Natural killer cell treated with Interleukin-12 subunit alpha and Interleukin-12 subunit beta and Interleukin-15 and Interleukin-18, amount 100 ng/mL, for 72 hours (primary cell): ENCODE measurements at places on chromosomes 11 and 22. TPM values are rescaled to one million over a fixed set of nuclear protein-coding genes. Genes with fewer than 3 reads are reported as not detected.

GRCh38 chr11:120564573-120565311, 53.2 kb downstream of the GRIK4 start:
- DNase-seq: peak; percentile 69
- H3K27me3 ChIP-seq: peaks cover 26% of the 10 kb centered on the region
- no peaks in the 10 kb centered on the region for H3K36me3 ChIP-seq
- no peak overlapping the region for H3K27ac ChIP-seq

- H3K27me3 ChIP-seq: peaks cover 37% of the 10 kb centered on the region
- no peak overlapping the region for H3K27ac ChIP-seq
- no peaks in the 10 kb centered on the region for H3K4me1 ChIP-seq
- DNase-seq: no peak
Observed at GRCh38 chr11:18849406-18849805, 57.8 kb upstream of the PTPN5 start.

DNA sequence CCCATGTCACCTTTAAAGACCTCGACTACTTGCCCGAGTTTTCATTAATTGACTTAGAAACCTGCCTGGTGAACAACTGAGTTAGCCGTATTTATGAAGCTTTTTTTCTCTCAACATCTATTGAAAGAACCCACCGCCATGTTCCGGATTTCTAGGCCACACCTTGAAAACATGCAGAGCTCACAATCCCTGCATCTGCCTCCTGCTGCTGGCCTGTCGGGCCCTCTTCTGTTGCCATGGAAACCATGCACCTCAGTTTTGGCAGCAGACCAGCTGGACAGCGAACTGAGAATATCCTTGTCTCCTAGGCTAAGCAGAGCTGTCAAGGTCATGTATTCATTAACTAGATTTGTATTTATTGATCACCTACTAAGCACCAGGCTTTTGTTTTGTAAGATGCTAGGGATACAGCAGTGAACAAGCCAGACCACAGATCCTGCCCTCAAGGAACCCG, 4.3 kb upstream of the PATZ1 start:
- DNase-seq: no peak
- H3K27me3 ChIP-seq: no peaks in the 10 kb centered on the region
- no peak overlapping the region for H3K4me3 ChIP-seq
- H3K36me3 ChIP-seq: no peaks in the 10 kb centered on the region
- no peak overlapping the region for H3K27ac ChIP-seq
- peaks cover 3% of the 10 kb centered on the region for H3K4me1 ChIP-seq

DNA sequence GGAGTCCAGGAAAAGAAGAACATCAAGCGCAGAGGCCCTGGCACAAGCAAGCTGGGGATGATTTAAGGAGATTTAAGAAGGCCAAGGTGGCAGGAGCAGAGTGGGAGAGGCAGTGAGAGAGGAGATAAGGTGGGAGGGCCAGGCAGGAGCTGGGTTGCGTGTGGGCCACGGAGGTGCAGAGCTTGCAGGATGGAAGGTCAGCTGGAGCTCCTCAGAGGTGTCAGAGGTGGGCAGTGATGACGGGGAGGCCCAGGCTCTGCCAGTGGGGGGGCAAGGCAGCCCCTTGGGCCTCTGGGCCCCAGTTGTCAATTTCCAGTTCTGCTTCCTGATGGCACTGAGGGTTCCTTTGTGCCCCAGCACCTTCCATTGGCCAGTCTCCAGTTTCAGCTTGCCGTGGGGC, 6.5 kb downstream of the FRMD8 start:
- no peak overlapping the region for H3K4me3 ChIP-seq
- no peaks in the 10 kb centered on the region for H3K36me3 ChIP-seq
- H3K27ac ChIP-seq: no peak overlapping the region

DNA sequence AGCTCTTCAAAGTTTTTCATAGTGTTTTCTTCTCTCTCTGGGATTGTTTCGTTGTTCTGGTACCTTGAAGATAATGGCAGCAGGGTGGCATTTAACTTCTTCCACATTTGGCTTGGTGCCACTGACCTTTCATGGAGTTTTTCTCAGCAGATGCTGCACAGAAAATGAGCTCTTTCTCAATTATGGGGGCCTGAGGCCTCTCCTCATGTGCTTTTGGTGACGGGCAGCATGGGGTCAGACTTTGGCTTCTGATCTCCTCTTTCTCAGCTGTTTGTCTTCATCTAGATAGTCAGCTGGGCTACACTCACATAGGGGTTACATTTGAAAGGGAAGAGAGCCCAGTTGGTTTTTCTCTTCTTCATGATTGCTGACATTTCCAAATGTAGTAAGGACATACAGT, 76.3 kb downstream of the FAT3 start:
- no peak overlapping the region for H3K4me3 ChIP-seq
- H3K27ac ChIP-seq: no peak overlapping the region
- no peaks in the 10 kb centered on the region for H3K27me3 ChIP-seq
- H3K36me3 ChIP-seq: no peaks in the 10 kb centered on the region
- no peaks in the 10 kb centered on the region for H3K4me1 ChIP-seq

DNA sequence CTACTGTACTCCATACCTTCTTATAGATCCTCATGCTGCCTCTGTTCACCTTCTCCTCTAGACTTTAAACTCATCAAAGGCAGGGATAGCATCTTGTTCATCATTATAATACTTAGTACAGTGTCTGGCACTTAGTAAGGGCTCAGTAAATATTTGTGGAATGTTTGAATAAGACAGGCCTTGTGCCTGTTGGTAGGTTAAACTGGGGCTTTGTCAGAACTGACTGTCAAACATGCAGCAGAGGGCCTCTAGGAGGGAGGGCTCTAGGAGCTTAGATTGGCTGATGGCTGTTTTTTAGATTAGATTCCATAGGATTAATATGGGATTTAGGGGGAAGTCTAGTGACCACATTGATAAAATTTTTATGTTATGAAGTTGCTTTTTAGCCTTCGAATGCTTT, 70.8 kb downstream of the RNF169 start:
- no peak overlapping the region for H3K4me3 ChIP-seq
- H3K4me1 ChIP-seq: peaks cover 47% of the 10 kb centered on the region
- peaks cover 50% of the 10 kb centered on the region for H3K36me3 ChIP-seq
- peak overlapping the region; percentile 70 for H3K27ac ChIP-seq
- no peak for DNase-seq

DNA sequence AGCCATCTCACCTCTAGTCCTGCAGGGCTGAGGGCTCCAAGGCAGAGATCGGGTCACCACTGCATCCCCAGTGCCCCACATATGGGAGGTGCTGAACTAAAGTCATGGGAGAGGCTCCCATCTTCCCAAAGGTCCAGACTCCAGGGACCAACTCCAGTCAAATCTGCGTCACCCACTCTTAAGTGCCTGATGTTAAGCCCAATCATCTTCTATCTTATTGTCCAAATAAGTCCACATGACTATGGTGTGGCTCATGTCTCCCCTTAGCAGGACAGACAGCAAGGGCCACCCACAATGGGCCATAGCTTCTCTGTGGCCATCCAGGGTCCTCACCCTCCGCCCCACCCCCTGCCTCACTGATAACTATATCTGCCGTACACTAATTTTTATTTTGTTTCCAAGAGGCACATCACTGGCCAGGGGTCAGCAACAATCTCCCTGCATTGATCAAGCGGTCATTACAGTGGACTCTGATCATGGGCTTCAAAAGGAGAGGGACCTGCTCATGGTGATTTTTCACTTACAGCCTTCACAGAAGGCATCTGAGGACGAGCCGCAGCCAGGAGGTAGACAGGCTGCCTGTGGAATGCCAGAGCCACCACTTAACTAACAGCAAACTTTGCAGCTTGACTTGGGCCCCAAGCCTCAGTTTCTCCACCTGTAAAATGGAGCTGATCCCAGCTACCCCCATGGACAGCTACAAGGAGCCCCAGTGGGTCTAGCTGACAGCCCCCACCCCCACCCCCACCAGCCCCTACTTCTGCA, 23.3 kb downstream of the MYH9 start:
- H3K4me3 ChIP-seq: peak overlapping the region; percentile 74
- H3K27ac ChIP-seq: peak overlapping the region; percentile 90
- H3K27me3 ChIP-seq: no peaks in the 10 kb centered on the region
- DNase-seq: no peak
- H3K4me1 ChIP-seq: peaks cover 85% of the 10 kb centered on the region

- no peak overlapping the region for H3K27ac ChIP-seq
- H3K4me3 ChIP-seq: no peak overlapping the region
- no peaks in the 10 kb centered on the region for H3K27me3 ChIP-seq
- DNase-seq: peak; percentile 87
Observed at GRCh38 chr22:20156611-20157429, 6.0 kb upstream of the CCDC188 start.

- H3K36me3 ChIP-seq: no peaks in the 10 kb centered on the region
- H3K4me1 ChIP-seq: no peaks in the 10 kb centered on the region
- H3K4me3 ChIP-seq: no peak overlapping the region
- no peak for DNase-seq
Observed at GRCh38 chr11:133480722-133481121, 51.6 kb downstream of the OPCML start.

DNA sequence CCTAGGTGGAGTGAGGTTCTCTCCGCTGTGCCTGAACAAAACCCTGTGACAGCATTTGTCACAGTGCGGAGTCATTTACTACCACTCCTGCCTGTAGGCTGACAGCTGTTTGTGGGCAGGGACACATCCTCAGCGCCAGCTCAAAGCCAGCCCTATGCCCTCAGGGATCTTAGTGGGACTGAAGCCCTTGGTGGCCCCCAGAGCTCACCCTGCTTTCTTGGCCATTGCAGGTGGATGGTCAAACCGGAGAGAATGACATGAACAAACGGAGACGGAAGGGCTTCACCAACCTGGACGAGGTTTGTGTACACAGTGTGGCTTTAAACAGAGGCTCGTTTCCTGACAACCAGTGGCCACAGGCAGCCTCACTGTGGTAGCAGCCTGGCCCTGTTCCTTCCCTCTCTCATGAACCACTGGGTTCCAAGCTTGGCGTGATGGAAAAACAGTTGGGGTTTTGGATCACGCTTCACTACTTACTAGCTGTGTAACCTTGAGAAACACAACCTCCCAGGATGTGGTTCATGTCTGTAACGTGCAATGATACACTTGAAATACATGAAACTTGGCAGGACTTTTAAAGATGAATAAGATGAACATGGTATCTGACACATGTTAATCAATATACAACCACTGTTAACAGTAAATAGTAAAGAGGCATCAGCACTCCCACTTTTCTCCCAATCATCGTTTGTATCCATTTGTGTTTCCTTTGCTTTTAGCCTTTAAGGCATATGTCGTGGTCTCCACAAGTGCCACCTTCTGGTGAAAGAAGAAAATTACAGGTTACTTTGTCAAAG, 125.8 kb downstream of the MICAL2 start:
- no peaks in the 10 kb centered on the region for H3K36me3 ChIP-seq
- peak; percentile 67 for DNase-seq
- peaks cover 25% of the 10 kb centered on the region for H3K4me1 ChIP-seq
- peak overlapping the region; percentile 71 for H3K4me3 ChIP-seq

DNA sequence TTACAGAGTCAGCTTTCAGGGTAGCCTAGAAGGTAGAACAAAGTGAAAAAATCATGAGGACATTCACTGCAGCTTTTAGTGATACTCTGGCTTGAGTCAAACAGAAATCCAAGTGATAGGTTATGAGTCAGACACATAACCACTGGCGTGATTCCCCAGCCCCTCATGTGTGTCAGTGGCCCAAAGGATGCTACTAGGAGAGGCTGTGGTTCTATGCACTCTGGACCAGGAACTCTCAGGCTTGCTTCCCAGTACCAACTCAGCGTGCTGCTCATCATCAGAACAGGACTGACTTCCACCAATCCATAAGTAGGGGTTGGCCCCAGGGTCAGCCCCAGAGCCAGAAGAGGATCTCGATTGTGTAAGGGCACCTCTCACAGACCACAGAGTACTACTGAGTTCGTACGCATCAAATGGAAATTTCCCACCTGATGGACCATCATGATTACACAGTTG, 116.8 kb downstream of the MED15 start:
- DNase-seq: peak; percentile 74
- H3K27ac ChIP-seq: peak overlapping the region; percentile 20
- H3K27me3 ChIP-seq: peaks cover 3% of the 10 kb centered on the region
- peak overlapping the region; percentile 16 for H3K4me3 ChIP-seq
- H3K36me3 ChIP-seq: no peaks in the 10 kb centered on the region

OR5J2 gene
- total RNA-seq: not detected

PICK1 gene
- total RNA-seq: 14.8 TPM

ELMOD1 gene
- not detected for total RNA-seq

HPS5 gene
- 21.3 TPM for total RNA-seq

RTN4R gene
- total RNA-seq: 0.78 TPM

DGCR6 gene
- 1.1 TPM for total RNA-seq

MEI1 gene
- 82.7 TPM for total RNA-seq

SLC22A6 gene
- total RNA-seq: not detected

DCDC1 gene
- not detected for total RNA-seq

PLAAT2 gene
- not detected for total RNA-seq

UBQLN3 gene
- not detected for total RNA-seq

CRYBA4 gene
- not detected for total RNA-seq

LRRN4CL gene
- total RNA-seq: 0.52 TPM

OR52B6 gene
- total RNA-seq: not detected
